ENCODE measurements at places on chromosomes 7 and 10.

- no peak for DNase-seq
- no peak overlapping the region for H3K4me3 ChIP-seq
- no peaks in the 10 kb centered on the region for H3K27me3 ChIP-seq
- no peaks in the 10 kb centered on the region for H3K4me1 ChIP-seq
- peaks cover 10% of the 10 kb centered on the region for H3K36me3 ChIP-seq
These were observed 27.1 kb upstream of the SAR1A start for GRCh38 chr10:70197235-70197945.

GRCh38 chr7:37081436-37081835, 357.1 kb upstream of the AOAH start:
- DNase-seq: no peak
- peaks cover 14% of the 10 kb centered on the region for H3K36me3 ChIP-seq
- no peaks in the 10 kb centered on the region for H3K27me3 ChIP-seq
- H3K27ac ChIP-seq: no peak overlapping the region

GRCh38 chr7:77940647-77941046, 142.1 kb downstream of the PHTF2 start:
- H3K36me3 ChIP-seq: peaks cover 36% of the 10 kb centered on the region
- no peaks in the 10 kb centered on the region for H3K27me3 ChIP-seq
- DNase-seq: no peak
- no peak overlapping the region for H3K4me3 ChIP-seq
- peaks cover 4% of the 10 kb centered on the region for H3K4me1 ChIP-seq

DNA sequence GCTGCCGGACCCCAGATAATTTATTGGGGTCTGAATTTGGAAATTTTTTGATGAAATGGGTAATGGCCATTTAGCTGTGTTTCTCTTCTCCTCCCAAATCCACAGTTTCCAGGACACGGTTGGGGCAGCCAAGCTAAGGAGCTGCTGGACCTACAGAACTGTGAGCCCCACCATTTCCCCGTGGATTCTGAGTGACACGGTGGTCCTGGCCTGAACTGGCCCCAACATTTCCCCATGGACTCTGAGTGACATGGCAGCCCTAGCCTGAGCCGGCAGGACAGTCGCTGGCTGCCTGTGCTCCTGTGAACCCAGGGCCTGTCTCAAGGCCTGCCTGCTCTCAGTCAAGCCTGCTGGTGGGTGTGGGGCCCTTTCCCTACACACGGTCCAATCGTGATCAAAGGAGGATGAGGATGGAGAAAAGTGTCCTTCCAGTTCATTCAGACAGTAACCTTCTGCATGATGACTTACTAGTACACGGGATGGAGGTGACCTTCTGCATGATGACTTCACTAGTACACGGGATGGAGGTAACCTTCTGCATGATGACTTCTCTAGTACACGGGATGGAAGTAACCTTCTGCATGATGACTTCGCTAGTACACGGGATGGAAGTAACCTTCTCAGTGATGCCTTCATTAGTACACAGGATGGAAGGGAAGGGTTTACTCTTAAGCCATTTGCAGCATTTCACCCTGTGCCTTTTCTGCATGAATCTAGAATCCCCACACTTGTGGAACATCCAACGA, 359.9 kb downstream of the GLRX3 start:
- no peak for DNase-seq
- no peaks in the 10 kb centered on the region for H3K27me3 ChIP-seq
- no peak overlapping the region for H3K4me3 ChIP-seq
- H3K4me1 ChIP-seq: no peaks in the 10 kb centered on the region
- H3K27ac ChIP-seq: no peak overlapping the region

- H3K27me3 ChIP-seq: no peaks in the 10 kb centered on the region
- no peak for DNase-seq
- no peaks in the 10 kb centered on the region for H3K36me3 ChIP-seq
- H3K4me1 ChIP-seq: no peaks in the 10 kb centered on the region
- no peak overlapping the region for H3K27ac ChIP-seq
- H3K4me3 ChIP-seq: no peak overlapping the region
These were observed 71.7 kb downstream of the CALD1 start for GRCh38 chr7:134851141-134851540.

GRCh38 chr10:24793648-24794379, 70.1 kb upstream of the ARHGAP21 start:
- H3K27ac ChIP-seq: no peak overlapping the region
- H3K27me3 ChIP-seq: no peaks in the 10 kb centered on the region
- H3K4me3 ChIP-seq: no peak overlapping the region

DNA sequence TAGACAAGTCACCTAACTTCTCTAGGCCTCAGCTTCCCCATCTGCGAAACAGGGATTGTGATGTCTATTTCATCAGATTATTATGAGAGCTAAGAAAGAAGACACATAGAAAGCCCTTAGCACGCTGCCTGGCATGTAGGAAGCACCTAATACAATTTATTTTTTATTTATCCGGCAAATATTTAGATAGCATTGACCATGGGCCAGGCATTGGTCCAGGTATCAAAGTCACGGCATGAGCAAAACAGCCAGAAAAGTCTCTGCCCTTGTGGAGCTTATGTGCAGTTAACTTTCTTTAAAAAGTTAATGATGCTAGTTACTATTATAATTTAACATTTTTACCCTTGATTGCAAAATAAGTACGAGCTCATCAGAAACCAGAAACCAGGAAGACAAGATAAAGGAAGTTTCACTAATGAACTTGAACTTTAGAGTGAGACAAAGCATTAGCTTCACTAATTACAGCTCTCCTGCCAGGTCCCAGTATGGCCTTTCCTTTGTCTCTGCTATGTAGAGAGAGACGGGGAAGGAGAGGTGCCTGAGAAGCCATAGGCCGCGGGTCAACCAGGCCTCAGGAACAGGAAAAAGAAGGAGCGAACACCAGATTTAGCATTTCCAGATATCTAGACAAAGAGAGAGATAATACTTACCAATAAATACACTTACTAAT, 139.5 kb upstream of the ADAM12 start:
- DNase-seq: no peak
- no peak overlapping the region for H3K27ac ChIP-seq
- H3K4me3 ChIP-seq: no peak overlapping the region
- no peaks in the 10 kb centered on the region for H3K27me3 ChIP-seq
- no peaks in the 10 kb centered on the region for H3K4me1 ChIP-seq

- no peaks in the 10 kb centered on the region for H3K36me3 ChIP-seq
- no peak overlapping the region for H3K4me3 ChIP-seq
- no peak overlapping the region for H3K27ac ChIP-seq
- no peak for DNase-seq
- H3K27me3 ChIP-seq: no peaks in the 10 kb centered on the region
These were observed 278.3 kb upstream of the SP8 start for GRCh38 chr7:21064698-21065648.

DNA sequence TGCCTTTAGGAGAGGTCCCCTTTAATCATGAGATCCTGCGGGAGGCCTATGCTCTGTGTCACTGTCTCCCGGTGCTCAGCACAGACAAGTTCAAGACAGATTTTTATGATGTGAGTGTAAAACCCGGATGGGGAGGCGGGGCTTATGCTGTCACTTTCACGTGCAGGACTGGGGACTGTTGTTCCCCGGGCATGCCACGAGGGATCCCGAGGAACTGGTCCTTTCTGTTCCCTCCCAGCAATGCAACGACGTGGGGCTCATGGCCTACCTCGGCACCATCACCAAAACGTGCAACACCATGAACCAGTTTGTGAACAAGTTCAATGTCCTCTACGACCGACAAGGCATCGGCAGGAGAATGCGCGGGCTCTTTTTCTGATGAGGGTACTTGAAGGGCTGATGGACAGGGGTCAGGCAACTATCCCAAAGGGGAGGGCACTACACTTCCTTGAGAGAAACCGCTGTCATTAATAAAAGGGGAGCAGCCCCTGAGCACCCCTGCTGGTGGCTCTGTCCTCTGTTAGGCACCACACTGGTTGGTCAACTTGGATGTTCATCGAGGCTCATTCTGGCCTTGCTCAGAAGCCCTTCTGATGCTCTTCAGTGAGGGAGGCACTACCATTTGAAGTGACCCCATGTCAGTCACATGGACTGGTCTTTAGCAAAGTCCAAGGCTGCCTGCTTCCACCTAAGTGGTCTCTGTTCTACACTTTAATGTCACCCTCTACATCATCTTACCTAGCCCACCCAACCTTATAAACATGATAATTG, 2.8 kb downstream of the COPS6 start:
- no peaks in the 10 kb centered on the region for H3K27me3 ChIP-seq
- peaks cover 17% of the 10 kb centered on the region for H3K4me1 ChIP-seq
- H3K27ac ChIP-seq: no peak overlapping the region
- no peak for DNase-seq
- no peak overlapping the region for H3K4me3 ChIP-seq

DNA sequence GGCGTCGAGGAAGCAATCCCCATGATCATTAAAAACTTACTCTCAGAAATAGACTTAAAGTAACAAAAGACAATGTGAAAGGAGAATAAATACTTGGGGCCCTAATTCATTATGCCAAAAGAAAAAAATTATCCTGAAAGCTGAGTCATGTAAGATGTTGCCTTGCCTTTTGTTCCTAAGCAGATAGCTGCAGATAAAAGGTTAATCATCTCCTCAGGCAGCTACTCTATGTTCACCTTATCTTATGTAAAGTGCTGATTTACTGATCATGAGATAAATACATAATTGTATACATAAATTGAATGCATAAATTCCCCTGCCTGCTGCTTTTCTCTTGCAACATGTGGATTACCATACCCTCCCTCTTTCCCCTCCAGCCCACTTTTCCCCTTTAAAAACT, 28.1 kb upstream of the CREB3L2 start:
- H3K4me3 ChIP-seq: no peak overlapping the region
- H3K4me1 ChIP-seq: no peaks in the 10 kb centered on the region
- no peaks in the 10 kb centered on the region for H3K27me3 ChIP-seq
- no peaks in the 10 kb centered on the region for H3K36me3 ChIP-seq

GRCh38 chr7:36368496-36368895, 21.2 kb upstream of the ANLN start:
- DNase-seq: no peak
- peaks cover 30% of the 10 kb centered on the region for H3K27me3 ChIP-seq
- H3K4me1 ChIP-seq: peaks cover 10% of the 10 kb centered on the region

DNA sequence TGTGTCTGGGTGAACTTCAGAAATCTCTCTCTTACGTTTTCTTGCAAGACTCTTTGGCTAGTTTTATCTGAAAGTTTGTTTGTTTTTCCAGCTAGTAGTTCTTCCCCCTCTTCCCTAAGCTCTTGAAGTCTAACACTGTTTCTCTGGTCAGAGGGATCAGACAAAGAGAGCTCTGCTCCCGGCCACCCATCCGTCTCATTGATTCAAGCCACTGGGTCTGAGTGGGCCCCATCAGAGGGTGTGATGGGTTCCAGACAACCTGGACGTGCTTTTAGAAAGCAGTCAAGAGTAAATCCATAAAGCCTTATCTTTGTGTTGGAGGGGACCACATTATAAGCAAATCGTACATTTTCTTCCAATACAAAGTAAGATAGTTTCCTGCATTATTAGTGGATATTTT, 242.6 kb upstream of the C7orf33 start:
- no peak overlapping the region for H3K4me3 ChIP-seq
- H3K27ac ChIP-seq: no peak overlapping the region
- H3K36me3 ChIP-seq: no peaks in the 10 kb centered on the region
- H3K27me3 ChIP-seq: peaks cover 2% of the 10 kb centered on the region
- no peak for DNase-seq
- H3K4me1 ChIP-seq: no peaks in the 10 kb centered on the region

DNA sequence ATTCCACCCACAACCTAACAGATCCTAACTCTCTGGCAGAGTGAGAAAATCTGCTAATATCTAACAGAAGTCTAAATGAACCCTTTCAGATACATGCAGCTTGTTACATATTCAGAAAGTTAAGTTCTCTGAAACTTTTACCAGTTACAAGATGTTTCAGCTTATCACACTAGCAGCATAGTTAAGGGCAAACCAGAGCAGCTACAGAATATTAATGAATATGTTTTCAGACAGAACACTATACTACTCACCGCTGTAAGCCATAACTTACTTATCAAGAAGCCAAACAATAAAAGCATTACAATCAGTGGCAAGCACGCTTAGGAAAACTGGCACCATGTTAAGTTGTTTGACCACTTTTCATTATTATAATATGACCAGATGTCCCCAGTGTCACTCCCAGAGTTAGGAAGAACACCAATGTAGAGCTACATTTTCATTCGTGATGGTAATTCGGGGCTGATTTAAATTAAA, 2.7 kb downstream of the ITGB1 start:
- H3K4me3 ChIP-seq: peak overlapping the region; percentile 99
- H3K4me1 ChIP-seq: peaks cover 63% of the 10 kb centered on the region
- H3K36me3 ChIP-seq: no peaks in the 10 kb centered on the region
- DNase-seq: no peak

DNA sequence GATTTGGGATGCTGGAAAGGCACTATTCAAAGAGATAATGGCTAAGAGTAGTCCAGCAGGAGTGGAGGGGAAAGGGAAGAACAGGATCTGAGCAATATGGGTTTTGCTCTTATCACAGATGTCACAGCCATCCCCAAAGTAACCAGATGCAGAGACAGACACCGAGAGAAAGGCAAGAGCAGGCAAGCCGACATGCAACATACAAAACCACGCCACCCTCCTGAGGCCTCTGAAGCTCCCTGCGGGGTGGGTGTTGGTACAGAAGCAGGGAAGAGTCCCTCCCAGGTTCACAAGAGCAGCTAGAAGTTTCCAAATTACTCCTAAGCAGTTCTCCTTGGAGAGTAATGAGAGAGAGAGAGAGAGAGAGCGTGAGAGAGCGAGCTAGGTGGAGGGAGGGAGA, 10.8 kb upstream of the C10orf53 start:
- no peaks in the 10 kb centered on the region for H3K36me3 ChIP-seq
- H3K4me1 ChIP-seq: no peaks in the 10 kb centered on the region
- DNase-seq: no peak

DNA sequence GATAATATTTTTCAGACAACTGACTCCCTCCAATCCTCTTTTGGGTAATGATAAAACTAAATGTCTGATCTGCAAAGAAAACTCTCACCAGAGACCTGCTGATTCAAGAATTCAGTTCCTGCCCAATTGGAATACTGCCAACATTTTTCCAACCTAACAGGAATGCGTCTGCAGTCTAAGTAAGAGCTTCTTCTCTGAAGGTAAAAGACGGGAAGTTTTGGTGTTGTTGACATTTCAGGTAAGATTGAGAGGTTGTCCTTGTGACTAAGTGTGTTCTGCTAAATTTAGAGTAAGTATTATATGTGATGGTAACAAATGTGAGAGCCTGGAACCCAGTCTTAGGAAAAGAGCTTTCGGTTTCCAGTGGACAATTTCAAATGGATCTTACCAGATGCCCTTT, 17.6 kb downstream of the IFIT5 start:
- no peaks in the 10 kb centered on the region for H3K4me1 ChIP-seq
- H3K27me3 ChIP-seq: peaks cover 27% of the 10 kb centered on the region
- no peak overlapping the region for H3K4me3 ChIP-seq
- no peak for DNase-seq
- no peaks in the 10 kb centered on the region for H3K36me3 ChIP-seq

DNA sequence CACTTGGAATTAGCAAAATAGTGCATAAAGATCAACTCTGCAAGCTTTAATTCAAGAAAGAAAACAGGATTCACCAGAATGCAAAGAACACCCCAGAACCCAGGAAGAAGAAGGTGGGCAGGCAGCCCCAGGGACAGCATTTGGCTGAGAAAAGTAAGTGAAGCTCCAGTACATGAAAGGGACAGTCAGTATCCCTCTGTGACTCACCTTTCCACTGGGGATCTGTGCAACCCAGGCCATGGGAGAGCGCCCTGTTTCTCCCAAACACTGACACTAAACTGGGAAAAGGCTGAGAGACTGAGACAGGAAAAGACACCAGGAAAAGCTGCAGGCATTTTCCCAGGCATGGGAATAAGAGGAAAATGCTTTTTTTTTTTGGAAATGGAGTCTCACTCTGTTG, 28.2 kb downstream of the SNX13 start:
- H3K27ac ChIP-seq: no peak overlapping the region
- no peaks in the 10 kb centered on the region for H3K27me3 ChIP-seq
- H3K4me3 ChIP-seq: no peak overlapping the region
- peaks cover 8% of the 10 kb centered on the region for H3K36me3 ChIP-seq
- no peak for DNase-seq

Data from CD4-positive, CD25-positive, alpha-beta regulatory T cell (primary cell).